AG09309 (cell line): ENCODE measurements at places on chromosomes 4 and X.

DNA sequence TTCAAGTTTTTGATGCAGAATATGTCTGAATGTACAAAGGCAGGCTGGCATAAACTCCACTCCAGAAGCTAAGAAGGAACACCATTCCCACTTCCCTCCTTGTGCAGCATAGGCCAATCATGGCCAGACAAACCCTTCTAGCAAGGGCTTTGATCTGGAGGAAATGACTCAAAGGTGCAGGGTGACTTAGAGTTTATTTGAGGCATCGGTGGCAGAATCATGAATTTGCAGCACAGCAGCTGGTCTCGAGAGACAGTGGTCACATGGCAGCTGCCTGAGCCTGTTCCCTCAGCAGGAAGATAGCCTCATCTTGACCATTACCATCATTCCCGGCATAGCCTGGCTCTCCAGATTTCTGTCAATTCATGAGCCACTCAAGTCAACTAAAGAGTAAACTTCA, 154.5 kb downstream of the ATP10D start:
- DNase-seq: no peak

DNA sequence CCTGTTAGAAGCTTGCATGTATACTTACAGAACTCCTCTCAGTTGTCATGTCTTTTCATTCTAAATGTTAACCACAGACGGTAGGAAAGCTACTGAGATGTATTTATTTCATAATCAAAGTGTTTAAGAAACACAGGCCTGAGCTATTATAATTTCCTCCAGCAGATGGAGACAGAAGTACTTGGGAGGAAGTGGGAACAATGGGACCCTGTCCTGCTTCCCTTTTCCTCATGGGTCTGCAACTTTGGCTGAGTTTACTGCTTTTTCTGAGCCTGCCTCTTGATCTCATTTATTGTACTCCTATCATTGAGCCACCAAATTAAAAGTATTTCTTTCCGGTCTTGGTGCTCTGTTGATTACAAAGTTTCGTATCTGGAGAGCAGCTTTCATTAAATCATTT, 67.7 kb upstream of the SPANXN2 start:
- no peak for DNase-seq

GRCh38 chr4:18751083-18751482, 729.5 kb upstream of the LCORL start:
- DNase-seq: no peak

GRCh38 chrX:47482065-47482511, 934 bp downstream of the ZNF41 start:
- DNase-seq: no peak

DNA sequence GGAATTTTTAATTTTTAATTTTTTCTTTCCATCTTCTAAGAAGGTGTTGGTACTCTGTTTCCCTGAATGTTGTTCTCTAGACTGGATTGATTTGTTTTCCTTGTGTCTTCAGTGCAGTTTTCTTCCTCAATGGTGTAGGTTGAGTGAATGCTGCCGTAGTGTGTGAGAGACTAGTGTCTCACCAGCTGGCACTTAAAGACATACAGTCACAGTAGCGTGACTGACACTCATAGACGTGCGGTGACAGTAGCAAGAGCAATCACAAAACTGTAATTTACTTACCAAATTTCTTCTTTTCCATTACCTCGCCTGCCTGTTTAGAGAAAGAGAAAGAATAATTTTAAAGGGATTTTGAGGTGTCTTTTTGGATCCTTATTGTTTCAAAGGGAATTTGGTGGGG, 21.4 kb upstream of the PGM2 start:
- no peak for DNase-seq

DNA sequence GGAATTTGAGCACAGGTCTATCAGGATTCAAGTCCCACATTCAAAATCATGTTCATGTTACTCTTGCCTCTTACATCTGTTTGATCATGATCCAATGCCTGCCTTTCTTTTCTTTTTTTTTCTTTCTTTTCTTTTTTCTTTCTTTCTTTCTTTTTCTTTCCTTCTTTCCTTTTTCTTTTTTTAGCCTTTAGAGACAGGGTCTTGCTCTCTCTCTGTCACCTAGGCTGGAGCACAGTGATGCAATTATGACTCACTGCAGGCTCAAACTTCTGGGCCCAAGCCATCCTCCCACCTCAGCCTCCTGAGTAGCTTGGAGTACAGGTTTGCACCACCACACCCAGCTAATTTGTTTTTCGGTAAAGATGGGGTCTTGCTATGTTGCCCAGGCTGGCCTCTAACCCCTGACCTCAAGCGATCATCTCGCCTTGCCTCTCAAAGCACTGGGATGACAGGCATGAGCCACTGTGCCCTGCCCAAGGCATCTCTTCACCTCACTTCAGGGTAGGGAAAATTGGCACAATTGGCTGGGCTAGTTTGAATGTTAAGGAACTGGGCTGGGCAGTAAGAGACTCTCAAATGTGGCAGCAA, 359.2 kb downstream of the FBXW7 start:
- no peak for DNase-seq

- DNase-seq: no peak
Observed at GRCh38 chrX:111917591-111917990, 41.6 kb downstream of the TRPC5OS start.

DNA sequence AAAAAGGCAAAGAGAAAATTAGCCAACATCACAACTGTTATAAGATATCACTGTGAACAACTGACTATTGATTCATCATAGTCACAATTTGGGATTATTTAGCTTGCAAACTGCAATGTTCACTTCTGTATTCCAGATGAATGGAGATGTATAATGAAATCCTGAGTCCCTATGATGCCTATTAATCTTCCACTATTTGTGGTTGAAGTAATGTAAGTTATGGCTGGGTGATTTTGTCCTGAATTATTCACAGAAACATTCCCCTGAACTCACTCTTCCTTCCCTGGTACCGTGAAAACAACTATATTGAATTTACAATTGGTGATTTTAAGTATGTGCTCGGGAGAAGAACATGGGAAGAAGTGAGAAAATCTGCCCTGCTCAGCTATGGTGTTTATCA, 50.8 kb upstream of the NPFFR2 start:
- DNase-seq: no peak

GRCh38 chrX:18701621-18702361, 5.7 kb upstream of the PPEF1 start:
- no peak for DNase-seq

DNA sequence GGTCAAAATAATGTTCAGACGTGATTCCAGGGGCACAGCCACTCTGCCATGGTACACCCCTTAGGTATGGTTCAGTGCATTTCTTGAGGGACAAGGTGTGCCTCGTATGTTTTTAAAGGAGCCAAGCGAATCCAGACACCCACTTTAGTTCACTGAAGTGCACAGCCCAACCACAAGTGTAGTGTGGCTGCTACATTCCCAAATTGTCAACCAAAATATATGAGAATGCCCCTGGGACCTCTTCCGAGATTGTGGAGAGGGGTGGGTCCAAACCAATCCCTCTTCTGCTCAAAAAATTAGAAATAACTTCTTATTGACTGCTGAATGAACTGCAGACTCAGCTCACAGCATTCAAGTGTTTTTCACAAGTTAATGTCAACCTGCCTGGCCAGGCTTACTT, 7.4 kb upstream of the BRS3 start:
- DNase-seq: no peak

DNA sequence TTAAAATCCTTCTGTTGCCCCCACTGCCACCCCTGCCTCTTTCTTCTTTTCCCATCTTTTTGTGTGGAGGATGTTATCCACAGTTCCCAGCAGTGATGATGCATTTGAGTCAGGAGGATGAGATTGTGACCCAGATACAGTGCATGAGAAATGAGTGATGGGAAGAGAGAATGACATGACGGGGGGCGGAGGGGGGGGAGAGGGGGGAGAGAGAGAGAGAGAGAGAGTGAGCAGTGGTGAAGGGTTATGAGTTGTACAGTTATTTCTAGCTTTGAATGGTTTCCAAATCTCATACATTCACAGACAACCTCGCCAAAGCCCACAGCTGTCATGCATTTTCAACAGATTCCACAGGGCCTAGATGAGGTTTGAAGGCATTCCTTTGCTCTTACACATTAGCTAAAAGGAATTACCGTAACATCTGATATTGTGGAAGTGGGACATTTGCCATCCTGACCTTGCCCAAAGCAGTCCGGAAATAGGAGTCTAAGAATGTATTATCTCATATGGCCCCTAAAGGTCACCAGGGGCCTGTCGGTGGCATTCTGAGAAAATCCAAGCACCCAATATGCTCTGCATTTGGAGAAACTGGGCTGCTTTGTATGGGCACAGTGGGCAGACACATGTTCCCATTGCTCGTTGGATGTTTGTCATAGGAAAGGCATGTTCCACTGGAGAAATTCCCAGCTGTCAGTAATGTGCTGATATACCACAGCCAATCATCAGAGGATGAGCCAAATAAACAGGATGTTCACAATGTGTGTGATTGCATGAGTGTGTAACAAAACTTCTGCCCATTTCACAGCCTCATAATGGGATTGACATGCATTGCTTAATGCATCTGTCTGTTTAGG, 435.8 kb downstream of the SPRY1 start:
- DNase-seq: peak; percentile 99

- DNase-seq: no peak
Observed at GRCh38 chr4:93879919-93880318, 51.4 kb downstream of the ATOH1 start.

- DNase-seq: no peak
Observed at GRCh38 chrX:53288189-53288588, 6.8 kb upstream of the IQSEC2 start.

GRCh38 chr4:41207291-41207831, 7.0 kb downstream of the APBB2 start:
- no peak for DNase-seq
